ENCODE measurements at places on chromosomes 12 and 14.

DNA sequence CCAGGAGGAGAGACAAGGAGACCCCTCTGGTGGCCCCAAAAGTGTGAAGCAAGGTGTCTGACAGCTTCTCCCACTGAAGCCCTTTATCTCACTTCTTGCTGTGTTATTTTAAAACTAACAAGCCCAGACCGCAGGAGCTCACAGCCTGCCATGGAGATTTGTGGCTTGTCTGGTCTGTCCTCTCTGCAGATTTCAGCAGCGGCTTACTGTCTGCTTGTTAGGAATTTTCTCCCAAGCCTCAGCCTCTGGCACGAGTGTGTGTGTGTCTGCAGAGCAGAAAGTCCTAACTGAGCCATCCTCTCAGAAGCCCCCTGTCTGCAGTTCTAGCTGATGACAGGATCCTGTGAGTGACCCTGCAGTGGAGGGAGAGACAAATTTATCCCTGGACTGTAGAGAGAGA is 87.9 kb upstream of the HSPB8 start:
- DNase-seq, result no peak

DNA sequence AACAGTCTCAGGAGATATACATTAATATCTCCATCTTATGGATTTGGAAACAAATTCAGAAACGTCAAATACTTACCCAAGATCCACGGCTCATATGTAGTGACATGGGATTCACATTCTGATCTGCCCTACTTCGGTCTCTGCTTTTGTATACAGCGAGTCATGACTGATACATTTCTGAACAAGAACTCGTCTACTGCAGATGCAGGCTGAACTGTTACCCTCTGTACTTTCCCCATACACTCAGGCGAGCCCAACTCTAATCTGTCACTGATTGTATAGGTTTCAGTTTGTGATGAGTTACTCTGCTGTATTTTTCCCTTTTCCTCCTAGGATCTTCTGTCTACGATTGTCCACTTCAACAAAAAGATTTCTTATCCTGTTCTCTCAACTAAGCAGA is 441.6 kb downstream of the CCDC91 start:
- DNase-seq, result no peak

GRCh38 chr14:22856428-22856827 is 15.1 kb upstream of the LRP10 start:
- no peak for DNase-seq

- DNase-seq, result no peak
These were observed 22.4 kb downstream of the ENTPD5 start for GRCh38 chr14:73996731-73997107.

GRCh38 chr14:71933001-71933587 is 865 bp downstream of the RGS6 start:
- DNase-seq, result peak; percentile 22

DNA sequence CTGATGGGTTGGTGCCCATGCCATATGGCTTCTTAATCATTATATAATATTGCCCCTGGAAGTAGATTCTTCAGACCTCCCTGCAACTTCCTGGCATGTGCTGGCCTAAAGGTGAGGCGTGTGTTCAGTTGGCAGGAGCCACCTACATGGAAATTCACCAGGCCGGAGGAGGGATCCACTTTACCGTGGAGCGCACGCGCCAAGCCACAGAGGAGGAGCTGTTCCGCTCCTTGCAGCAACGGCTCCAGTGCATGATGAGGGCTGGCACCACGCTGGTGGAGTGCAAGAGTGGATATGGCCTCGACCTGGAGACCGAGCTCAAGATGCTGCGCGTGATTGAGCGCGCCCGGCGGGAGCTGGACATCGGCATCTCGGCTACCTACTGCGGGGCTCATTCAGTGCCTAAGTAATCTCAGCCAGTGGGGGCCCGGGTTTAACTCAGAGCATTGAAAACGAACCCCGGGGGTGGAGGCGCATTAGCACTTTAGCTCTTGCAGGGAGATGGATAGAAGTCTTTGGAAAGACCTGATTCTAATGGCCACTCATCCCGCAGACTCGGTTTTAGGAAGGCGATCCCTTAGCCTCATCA is 13.5 kb downstream of the AMDHD1 start:
- no peak for DNase-seq

GRCh38 chr14:69068744-69069421 is 84.0 kb downstream of the DCAF5 start:
- DNase-seq, result peak; percentile 72

DNA sequence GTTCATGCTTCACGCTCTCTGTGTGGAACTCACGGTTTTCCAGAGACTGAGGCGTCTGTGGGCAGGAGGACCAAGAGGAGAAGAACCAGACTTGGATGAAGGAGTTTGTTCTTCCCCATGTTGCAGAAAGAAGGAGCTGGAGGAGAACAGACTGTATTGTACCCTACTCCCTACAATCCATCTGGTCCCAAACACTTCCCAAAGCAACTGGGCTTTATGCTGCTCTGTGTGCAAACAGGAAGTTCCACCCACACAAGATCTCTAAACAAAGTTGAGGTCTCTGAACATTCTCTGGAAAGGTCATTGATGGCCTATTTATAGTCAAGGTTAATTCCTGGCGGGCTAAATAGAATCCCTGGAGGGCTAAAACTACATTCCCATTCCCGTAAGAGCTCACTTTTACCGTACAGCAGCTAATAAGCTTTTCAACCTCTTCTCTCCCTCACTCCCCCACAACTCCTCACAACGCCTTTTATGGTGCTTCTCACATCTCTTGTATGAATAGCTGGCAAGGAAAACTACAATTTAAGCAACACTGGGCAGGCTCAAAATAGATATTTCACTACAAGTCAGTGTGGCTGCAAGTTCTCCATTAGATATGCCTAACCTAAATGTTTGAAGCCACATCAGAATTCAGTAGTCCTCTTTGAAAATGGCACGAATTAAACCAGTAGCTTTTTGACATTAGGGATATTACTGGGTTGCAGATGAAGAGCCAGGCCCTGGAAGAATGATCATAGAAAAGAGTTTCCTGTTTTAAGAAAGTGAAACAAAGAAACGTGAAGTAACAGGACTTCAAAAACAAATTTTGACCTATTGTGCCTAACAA is at the start of gene A2M:
Gene A2M (minus strand): TSS at position 189 of the 829 bp plus-strand sequence. CDS start 70 bp downstream, at position 119.
- DNase-seq, result peak; percentile 33

DNA sequence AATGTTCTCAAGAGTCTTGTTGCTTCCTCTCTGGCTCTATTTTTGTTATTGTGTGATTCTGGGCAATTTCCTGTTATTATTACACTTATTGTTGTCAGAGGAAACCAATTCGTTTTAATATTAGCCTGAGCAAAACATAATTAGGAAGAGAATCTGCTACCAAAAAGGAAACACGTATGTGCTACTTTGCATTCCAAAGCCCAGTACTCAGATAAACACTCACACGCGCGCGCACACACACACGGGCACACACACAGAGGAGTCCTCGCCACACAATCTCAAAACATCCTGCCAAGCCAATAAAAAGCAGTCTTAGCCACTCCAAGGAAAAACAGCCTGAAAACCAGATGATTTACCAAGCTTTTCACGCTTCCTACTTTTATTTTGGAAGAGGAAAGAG is 400.7 kb downstream of the NUAK1 start:
- no peak for DNase-seq

DNA sequence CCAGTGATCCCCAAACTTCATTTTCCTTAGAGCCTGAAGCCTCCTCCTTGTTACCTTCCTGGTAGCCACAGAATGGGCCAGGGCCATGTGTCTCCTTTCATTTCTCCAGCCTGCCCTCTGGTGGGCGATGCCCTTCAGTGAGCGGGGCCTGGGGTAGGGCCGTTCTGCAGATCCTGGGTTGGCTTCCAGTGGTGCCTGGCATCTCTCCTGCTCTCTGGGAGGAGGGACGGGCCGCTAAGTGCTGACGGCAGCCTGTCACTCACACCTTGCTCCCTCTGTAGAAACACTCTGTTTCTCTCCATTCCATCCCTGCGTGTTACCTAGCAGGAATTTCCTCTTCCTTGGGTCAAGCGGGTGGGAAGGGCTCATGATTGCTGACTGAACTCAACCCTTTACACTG is 232.1 kb downstream of the CACNA1C start:
- DNase-seq, result peak; percentile 69

- DNase-seq, result no peak
These were observed 114.5 kb downstream of the DENND5B start for GRCh38 chr12:31476437-31476836.

- no peak for DNase-seq
These were observed 49.7 kb downstream of the KIF26A start for GRCh38 chr14:104187931-104188726.

DNA sequence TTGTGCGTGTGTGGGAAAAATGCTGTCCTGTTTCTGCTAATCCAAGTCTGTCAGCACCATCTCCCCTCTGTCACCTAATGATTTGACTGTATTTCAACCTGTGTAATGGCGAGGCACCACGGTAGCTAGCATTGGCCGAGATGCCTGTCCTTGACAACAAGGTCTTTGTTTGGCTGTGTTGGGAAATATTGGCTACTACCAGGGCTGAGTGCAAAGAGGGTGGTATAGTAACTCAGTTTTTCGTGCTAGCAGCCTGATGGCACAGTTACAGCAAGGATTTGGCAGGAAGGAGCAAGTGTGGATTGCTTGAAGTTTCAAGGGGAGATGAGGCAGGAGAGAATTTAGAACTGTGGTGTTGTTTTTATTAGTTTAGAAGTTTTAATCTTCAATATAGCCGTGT is 440.3 kb upstream of the RGS6 start:
- DNase-seq, result no peak

DNA sequence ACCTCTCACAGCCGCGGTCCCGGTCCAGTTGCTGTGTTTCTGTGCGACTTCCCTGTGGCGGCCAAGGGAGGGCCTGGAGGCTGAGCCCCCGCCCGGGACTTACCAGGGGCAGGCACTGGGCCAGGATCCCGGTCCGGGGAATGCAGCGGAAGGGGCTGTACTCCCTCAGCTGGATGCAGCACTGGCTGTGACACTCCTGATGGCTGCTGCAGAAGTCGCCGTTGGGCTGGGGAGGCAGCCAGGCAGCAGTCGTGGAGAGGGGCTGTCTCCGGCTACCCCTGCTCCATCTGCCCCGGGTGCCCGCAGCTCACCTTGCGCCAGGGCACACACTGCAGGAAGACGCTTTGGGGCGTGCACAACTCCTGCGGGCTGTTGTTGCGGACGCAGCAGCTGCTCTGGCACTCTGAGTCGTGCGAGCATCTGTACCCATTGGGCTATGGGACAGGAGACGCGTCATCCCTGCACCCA is 6.2 kb downstream of the LRCOL1 start:
- no peak for DNase-seq

DNA sequence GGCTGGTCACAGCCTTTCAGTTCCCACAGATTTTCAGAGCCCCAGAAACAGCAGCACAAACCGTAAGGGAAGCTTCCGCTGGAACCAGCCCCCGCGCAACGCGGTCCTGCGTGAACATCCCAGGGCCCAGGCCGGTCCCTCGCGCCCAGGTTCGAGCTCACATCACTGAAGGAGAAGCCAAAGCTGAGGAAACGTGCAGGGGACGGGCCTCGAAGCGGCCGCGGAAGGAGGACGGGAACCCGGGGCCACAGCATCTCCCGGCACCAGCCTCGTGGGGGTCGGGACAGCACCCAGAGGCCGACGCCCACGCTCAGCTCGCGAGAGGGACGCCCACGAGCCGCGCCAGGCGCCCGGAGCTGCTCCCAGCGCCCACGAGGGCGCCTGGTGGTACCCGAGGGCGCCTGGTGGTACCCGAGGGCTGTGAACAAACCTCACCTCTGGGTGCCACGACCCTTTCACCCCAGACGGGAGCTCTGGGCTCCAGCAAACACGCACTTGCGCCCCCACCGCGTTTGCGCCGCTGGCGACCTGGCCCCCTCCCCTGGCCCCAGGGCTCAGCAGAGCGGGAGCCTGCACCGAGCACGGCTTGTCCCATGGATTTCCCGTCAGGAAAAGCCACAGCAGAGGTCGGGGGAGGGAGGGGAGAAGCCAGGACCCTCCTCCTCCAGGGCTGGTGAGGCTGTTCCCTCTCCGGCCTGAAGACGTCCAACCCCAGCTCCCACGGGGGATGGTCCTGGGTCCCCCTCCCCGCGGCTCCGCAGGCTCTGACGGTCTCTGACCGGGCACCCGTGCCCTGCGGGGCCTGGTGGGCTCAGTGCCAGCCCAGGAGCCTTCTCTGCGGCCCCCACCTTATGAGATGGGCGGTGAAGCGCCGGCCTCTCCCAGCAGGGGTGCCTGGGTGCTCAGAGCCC is 6.9 kb downstream of the LRCOL1 start:
- DNase-seq, result no peak

DNA sequence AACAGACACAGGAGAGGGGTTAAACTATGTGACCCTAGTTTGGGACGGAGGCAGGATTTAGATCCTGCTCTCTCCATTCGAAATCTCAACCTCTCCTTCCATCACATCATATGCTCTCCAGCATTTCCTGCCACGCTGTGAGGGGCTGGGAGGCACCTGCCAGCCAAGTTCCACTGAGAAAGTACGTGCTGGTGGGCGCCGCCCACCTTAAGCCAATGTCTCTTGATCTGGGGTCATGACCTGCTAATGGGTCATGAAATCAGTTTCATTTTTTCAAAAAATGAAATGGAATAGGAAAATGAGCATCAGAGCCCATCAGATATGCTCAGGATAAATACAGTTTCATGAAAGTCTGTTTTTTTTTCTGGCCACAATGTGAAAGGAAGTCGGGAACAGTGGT is 7.2 kb downstream of the MCRS1 start:
- no peak for DNase-seq

- no peak for DNase-seq
These were observed 658.0 kb upstream of the MDGA2 start for GRCh38 chr14:48333221-48333920.

GRCh38 chr14:36662543-36663403 is 1.1 kb downstream of the PAX9 start:
- DNase-seq, result peak; percentile 67

GRCh38 chr14:68245146-68246073 is 425.8 kb downstream of the RAD51B start:
- peak; percentile 96 for DNase-seq

- no peak for DNase-seq
These were observed 61.6 kb downstream of the PLEKHA5 start for GRCh38 chr12:19191089-19191488.

DNA sequence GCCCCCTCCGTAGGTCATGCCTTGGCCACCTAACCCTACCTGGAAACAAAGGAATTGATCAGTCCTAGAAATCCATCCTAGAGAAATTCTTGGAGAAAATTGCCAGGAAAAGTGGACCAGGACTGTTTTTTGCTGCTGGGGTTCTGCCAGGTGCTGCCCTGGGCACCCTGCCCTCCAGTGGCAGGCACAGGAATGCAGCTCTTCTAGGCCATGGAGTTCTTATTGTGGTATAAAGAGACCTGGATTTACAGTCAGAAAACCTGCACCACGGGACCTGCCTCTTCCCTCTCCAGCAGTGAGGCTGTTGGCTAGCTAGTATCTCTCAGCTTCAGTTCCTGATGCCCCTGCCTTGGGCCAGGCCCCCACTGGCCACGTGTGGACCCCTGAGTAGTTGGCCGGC is 59.7 kb downstream of the SLC24A4 start:
- DNase-seq, result no peak

GRCh38 chr14:54697001-54697400 is 130.1 kb downstream of the SAMD4A start:
- no peak for DNase-seq

DNA sequence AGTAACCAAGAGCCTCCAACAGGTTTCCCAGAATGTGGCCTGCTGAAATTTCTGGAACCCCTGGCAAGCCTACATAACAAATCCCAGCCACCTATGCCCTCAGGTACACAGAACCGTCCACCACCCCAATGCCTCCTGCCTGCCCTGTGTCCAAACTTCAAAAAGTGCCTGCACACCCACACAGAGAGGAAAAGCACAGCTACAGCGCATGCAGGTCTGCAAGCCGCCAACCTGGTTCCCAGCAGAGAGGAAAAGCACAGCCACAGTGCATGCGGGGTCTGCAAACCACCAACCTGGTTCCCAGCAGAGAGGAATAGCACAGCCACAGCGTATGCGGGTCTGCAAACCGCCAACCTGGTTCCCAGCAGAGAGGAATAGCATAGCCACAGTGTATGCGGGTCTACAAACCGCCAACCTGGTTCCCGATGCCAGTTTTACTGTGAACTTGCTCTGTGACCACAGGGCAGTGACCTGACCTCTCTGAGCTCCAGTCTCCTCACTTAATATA is 113.5 kb downstream of the SCARB1 start:
- no peak for DNase-seq

All from muscle of back (tissue), 13 donors.